ENCODE measurements at places on chromosomes 4 and X.

- no peak for DNase-seq
Observed at GRCh38 chr4:74608151-74608949, 163.4 kb downstream of the AREG start.

DNA sequence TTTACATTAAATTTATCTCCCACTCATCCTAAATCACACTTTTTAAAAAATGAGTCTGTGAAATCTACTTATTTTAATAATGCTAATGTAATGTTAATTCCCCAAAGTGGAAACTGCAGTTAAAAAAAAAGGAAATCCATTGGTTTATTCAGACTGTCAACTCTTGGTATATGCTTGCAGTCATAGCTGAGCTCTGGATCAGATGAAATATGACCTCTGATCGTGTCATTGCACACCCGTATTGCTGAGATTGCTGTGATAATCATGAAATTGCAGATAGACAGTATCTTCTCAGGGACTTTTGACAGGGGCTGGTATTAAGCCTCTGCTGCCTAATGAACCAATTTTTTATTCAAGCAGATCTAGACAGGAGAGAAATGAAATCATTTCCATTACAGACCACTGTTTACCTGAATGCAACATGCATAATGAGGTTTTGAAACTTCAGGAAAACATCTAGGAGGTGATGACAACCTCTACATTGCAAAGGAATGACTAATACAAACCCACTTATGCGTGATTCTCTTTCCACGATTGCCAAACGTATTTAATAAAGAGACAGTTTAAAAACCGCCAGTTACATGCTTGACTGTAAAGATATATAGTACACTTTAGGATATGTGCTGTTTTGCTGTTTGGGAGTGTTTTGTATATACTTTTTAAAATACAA is 138.3 kb upstream of the PUDP start:
- no peak for DNase-seq

DNA sequence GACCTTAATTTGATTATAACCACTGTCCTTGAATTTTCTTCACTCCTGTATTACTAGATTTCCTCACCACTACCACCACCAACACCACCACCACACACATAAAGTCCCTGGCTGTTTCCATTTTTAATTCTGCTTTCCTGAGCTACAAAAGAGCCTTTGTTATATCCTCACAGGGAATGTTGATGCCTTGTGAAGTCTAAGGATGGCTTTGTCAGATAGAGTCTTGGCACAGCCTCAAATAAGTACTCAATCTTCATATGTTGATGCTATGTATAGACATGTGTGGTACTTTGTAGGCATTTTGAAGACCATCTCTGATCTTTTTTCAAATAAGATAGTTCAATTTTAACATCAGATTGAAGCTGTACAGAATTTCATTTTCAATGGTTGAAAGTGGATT is 1016.7 kb upstream of the LCORL start:
- no peak for DNase-seq

GRCh38 chr4:1124818-1125217 is 11.5 kb upstream of the RNF212 start:
- peak; percentile 43 for DNase-seq

DNA sequence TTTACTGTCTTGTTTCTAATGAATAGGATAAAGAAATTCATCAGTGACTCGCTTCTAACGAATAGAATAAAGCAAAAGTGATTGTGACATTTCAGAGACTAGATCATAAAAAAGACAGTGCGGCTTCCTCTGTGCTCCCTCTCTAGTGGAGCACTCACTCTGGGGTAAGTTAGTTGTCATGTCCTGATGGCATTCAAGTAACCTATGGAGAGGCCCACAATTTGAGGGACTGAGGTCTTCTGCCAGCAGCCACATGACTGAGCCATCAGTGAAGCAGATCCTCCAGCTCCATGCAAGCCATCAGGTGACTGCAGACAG is 72.4 kb downstream of the YIPF6 start:
- DNase-seq = no peak

DNA sequence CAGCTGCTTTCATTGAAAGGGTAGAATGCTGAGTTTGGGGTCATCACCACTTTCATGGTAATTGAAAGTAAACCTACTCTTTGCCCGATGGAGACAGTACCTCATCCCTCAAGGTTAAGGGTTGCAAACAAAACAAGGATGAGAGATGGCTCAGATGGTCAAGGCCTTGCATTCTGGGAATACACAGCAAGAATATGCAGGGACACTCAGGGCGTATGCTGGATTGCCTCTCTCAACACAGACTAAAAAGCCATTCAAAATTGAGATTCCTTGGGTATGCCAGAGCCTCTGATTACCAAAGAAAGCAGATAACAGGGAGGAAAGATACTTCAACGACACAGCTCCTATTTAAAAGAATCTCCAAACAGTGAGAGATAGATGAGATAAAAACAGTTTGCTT is 310.4 kb downstream of the ARAP2 start:
- DNase-seq = no peak

DNA sequence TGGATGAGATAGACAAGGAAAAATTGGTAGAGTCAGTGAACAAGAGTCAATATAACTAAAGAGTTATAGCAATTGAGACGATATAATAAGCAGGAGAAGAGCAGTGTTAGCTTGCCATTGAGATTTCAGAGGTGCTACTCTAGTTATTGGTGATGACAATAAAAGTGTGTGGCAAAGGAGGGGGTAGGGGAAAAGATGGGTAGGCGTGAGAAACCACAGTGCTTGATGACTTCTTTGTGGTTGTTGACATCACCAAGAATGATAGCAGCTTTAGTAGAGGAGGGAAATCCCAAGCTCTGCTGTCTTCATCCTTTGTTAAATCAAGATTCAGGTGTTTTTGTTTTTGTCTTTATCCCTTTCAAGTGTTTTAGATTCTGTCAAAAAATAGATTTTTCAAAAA is 179.9 kb upstream of the PPP3CA start:
- DNase-seq = no peak

DNA sequence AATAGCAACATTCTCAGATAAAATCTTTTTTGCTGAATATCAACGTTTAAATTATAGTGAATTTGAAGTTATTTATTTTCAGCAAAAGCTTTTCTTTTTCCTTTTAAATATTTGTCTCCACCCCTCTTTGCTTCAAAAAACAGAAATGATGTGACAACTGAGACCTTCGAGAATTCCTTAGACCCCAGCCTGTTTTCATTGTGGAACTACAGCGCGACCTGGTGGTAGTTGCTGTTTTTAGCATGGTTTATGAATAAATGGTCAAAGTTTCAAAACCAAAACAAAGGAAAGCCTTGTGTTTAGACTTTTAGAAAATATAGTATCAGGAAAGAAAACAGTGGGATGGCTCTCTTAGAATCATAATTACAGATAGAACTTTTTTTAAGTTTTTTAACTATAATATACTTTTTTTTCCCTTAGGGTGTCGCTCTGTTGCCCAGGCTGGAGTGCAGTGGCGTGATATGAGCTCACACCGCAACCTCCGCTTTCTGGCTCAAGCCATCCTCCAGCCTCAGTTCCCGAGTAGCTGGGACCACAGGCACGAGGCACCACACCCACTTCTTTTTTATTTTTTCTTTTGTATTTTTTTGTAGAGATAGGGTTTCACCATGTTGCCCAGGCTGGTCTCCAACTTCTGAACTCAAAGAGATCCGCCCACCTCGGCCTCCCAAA is 26.8 kb upstream of the TMEM184C start:
- DNase-seq = peak; percentile 74

GRCh38 chrX:132612821-132613564 is 124.2 kb upstream of the MBNL3 start:
- DNase-seq = peak; percentile 65
